ENCODE measurements at places on chromosomes 12 and 14. TPM values are rescaled to one million over a fixed set of nuclear protein-coding genes. Genes with fewer than 3 reads are reported as not detected.

Gene SGPP1
- 20.9 TPM for total RNA-seq

Gene SIRT4
- 1.7 TPM for total RNA-seq

Gene ERBB3
- not detected for total RNA-seq

Gene PTPN21
- total RNA-seq = 0.10 TPM

Gene TM7SF3
- total RNA-seq = 30.5 TPM

Gene SMARCC2
- total RNA-seq = 136 TPM

Gene RD3L
- not detected for total RNA-seq

Gene TAS2R43
- total RNA-seq = 1.7 TPM

Gene KNTC1
- total RNA-seq = 64.0 TPM

Gene NANOG
- not detected for total RNA-seq

Gene KRT83
- not detected for total RNA-seq

Gene HSP90B1
- total RNA-seq = 368 TPM

DNA sequence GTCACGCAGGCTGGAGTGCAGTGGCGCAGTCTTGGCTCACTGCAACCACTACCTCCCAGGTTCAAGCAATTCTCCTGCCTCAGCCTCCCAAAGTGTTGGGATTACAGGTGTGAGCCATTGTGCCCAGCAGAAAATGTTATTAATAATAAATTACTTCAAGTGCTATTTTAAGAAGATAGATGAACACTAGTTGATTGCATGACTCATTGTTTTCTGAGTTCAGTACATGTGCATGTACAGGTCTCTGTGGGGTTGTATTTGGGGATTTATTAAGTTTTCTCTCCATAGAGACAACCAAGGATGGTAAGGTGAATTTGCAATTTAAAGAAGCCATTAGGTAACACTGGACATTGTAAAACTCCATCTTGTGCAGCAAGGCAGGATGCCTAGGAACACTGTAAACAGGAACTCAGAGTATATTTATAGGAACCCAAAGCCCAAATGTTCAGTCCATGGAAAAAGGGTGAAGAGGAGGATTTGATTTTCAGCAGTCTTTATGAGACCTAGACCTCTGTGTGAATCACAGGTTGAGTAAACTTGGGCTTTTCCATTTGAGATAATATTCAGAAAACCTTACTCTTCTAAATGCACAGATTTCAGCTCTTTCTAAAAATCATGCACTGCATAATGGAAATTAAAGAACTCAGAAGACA lies 49.3 kb upstream of the TMPO start:
- DNase-seq = no peak

DNA sequence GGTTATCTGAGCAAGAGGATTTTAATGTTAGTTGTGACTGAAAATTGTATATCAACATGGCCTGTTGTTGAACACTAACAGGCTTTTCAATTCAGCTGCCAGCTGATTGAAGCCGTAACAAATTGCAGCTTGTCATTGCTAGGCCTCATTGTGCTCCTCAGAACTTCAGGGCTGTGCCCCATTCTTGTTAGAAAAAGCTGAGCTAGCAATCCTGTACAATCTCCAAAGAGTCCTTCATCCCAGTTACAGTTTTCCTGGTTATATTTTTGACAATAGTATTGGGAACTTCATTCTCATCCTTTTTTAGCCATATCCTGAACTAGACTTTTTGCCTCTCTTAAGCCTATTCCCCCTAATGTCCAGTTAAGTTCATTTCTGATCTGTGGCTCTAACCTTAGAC lies 564.1 kb upstream of the ATXN7L3B start:
- no peak for DNase-seq

GRCh38 chr14:104157016-104157928 lies 18.9 kb downstream of the KIF26A start:
- no peak for DNase-seq

GRCh38 chr12:24460099-24460498 lies 488.8 kb downstream of the BCAT1 start:
- DNase-seq = no peak

- no peak for DNase-seq
Observed at GRCh38 chr12:15728118-15728598, 61.0 kb downstream of the EPS8 start.

GRCh38 chr12:33265033-33265731 lies 174.4 kb downstream of the SYT10 start:
- no peak for DNase-seq

- DNase-seq = no peak
Observed at GRCh38 chr12:68406134-68406576, 74.0 kb upstream of the MDM1 start.

DNA sequence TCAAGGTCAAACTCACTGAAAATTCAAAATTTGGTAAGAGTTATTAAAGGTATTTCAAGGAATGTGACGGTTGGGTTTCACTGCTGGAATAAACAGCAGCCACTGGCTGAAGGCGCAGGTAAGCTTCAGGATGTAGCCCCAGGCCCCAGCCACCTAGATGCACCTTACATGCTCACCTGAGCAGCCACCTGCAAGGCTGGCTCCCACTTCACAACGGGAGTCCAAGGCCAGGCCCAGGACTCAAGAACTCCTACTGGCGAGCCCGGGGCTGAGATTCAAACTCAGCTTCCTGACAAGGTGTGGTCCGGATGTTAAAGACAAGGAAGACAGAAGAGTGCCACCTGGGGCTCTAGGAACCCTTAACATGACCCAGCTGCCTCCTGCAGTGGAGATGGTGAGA lies 78.4 kb downstream of the ITPK1 start:
- DNase-seq = no peak

GRCh38 chr12:52264435-52264825 lies 10.0 kb upstream of the KRT86 start:
- no peak for DNase-seq

GRCh38 chr12:104576980-104577580 lies 120.3 kb downstream of the CHST11 start:
- DNase-seq = no peak

- DNase-seq = no peak
Observed at GRCh38 chr12:16495196-16495595, 110.8 kb downstream of the LMO3 start.

GRCh38 chr12:41108032-41108431 lies 80.1 kb upstream of the PDZRN4 start:
- DNase-seq = no peak

DNA sequence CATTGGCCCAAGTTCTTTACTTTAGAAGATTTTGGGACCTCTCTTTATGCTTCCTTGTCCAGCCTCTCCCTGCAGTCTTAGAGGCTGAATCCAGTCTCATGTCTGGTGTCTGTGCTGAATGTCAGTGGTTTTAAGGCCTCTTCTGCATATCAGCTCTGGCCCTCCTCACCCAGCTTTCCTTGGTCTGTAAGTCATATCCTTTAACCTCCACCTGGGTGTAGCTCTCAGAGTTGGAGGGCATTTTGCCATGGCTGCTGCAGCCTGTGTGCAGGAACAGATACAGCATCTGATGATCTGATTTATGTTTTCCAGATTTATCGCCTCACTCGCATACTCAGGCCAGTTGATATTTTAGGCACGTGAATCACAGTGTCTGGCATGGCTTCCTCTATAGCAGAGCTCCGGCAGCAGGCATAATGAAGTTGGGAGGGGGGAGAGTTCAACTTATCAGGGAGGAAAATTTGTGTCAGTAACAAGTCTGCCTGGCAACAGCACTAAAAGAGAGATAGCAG lies 335.0 kb downstream of the PCNX1 start:
- DNase-seq = no peak

DNA sequence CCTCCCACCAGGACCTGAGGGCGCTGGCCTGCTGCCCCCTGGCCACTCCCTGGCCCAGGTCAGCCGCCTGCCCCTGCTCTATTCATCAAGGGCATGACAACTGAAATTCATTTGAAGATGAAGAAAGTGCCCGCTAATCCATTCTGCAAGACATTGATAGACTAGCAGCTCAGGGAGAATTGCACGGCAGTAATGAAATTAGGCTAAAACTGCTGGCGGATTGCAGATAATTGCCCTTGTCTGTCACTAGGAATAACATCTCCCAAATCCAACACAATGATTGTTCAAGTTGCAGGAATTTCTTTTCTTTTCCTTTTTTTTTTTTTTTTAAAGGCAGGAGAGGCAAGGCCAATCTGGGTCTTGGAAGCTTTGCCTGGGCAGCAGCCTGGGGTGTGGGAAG lies 44.5 kb downstream of the MVK start:
- DNase-seq = no peak

GRCh38 chr12:118960865-118961264 lies 20.5 kb upstream of the SRRM4 start:
- DNase-seq = no peak

DNA sequence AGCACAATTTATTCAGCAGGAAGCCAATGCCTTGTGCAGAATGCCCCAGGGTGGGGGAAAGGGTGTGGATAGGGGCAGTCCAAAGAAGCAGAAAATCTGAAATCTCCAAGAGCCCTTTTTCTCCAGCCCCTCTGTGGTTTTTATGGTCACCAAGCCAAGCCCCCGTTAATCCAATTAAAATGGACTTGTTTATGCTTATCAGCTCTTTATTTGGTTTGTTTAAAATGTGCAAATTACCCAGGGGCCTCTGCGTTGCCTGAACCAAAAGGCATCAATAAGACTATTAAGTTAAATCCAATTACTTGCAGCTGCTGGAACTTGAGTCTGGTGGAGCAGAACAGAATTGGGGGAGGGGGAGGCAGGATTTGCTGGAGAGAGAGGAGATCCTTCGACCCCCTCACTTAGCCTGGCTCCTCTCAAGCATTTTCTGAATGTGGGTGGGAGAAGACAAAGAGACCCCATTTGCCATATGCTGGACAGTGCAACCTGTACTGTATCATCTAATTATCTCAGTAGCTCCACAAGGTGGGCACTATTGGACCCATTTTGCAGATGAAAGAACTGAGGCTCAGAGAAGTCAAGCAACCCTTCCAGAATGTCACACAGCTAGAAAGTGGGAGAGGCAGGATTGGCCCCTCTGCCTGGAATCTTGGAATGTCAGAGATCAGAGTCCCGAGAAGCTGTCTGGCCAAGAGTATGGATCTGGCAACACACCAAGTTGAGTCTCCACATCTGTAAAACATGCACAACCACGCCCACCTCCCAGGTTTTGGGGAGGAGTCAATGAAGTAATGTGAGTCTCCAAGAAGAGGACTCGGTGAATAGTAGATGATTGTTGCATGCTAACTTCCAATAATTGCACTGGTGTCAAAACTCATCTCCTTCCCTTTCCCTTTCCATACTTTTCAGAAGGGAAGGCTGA lies 66.9 kb downstream of the CMKLR1 start:
- DNase-seq = no peak

DNA sequence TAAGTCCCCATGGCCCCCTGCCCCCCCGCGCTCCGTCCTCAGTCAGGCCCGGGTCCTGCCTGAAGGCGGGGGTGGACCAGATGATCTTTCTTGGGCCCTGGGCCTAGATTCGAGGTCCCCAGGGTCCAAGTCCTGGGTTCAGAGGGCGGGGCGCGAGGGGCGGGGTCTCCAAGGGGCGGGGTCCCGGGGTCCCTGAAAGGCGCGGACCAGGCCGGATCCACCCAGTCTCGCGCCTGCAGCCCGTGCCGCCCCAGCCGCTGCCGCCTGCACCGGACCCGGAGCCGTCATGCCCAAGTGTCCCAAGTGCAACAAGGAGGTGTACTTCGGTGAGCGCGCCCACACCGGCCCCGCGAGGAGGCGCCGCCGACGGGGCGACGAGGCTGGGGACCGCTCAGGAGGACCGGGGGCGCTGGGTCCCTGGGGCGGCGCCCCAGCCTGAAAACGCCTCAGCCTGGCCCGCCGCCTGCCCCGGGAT lies 325 bp downstream of the CRIP1 start:
- peak; percentile 69 for DNase-seq

GRCh38 chr12:4943067-4943937 lies 33.6 kb downstream of the KCNA1 start:
- no peak for DNase-seq

GRCh38 chr14:27506272-27506671 lies 908.4 kb upstream of the NOVA1 start:
- DNase-seq = no peak

- DNase-seq = no peak
Observed at GRCh38 chr14:38500125-38500524, 244.2 kb upstream of the CLEC14A start.

DNA sequence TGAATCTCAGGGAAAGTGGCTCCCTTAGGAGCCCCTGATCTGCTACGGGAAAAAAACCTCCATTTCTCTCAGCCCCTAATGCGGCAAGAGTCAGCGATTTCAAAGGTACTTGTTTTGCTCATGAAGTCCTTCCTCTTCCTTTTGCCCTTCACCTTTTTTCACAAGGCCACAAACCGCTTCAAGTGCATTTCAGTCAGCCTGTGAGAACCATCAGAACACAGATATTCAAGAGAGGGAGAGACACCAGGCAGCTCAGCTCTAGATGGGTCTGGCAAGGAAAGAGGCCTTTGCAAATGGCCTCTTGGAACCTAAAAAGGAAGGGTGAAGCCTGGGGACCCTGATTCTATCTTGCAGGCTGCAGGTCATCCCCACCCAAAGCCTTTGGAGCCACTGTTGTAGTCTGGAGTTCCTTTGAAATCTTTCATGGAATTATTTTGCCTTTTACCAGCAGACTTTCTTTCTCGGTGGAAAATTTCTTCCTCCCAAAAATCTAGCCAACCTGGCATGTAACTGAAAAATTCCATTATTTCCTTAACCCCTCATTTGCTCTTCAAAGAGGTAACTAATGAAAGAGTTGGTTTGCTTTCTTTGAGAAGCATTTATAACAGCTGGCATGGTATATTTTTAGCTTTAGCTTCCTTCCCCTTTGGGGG lies 145.0 kb downstream of the SAMD4A start:
- no peak for DNase-seq

- DNase-seq = no peak
Observed at GRCh38 chr12:32031109-32031508, 71.9 kb downstream of the RESF1 start.

DNA sequence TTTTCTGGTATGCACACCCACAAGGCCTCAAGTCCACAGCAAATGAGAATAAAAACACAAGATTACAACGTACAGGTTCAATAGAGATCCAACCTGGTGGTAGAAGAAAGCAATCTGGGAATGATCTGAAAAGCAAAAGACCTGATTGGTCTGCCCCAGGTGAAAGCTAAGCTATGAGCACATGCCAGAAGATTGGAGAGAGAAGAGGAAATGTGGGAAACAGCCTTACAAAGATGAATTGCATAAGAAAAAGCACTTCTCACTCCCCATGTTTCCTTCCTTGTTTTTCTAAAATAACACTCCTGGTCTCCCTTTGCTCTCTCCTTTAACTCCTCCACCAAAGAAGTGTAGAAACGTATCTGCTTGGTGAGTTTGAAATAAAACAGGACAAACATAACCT lies 77.3 kb upstream of the ANO6 start:
- no peak for DNase-seq

GRCh38 chr12:91663310-91663709 lies 480.7 kb upstream of the DCN start:
- no peak for DNase-seq

- DNase-seq = no peak
Observed at GRCh38 chr14:81710232-81710845, 176.7 kb upstream of the SEL1L start.

Data from activated B cell treated with CpG ODN at 0.5 μM for 24 hours (primary cell).